Type B pancreatic cell (in vitro differentiated cells): ENCODE measurements at places on chromosomes 1 and 21. TPM values are rescaled to one million over a fixed set of nuclear protein-coding genes. Genes with fewer than 3 reads are reported as not detected.
A peak's percentile ranks its signal among the peaks of the same experiment; 100 is the strongest.

HES3 gene
- not detected in 2 replicates for total RNA-seq

TAS1R1 gene
- total RNA-seq = not detected in 2 replicates

AMY1C gene
- not detected in 2 replicates for total RNA-seq

BMP8A gene
- total RNA-seq = 0.52 and 1.1 TPM in 2 replicates

C1orf185 gene
- total RNA-seq = not detected in 2 replicates

DNA sequence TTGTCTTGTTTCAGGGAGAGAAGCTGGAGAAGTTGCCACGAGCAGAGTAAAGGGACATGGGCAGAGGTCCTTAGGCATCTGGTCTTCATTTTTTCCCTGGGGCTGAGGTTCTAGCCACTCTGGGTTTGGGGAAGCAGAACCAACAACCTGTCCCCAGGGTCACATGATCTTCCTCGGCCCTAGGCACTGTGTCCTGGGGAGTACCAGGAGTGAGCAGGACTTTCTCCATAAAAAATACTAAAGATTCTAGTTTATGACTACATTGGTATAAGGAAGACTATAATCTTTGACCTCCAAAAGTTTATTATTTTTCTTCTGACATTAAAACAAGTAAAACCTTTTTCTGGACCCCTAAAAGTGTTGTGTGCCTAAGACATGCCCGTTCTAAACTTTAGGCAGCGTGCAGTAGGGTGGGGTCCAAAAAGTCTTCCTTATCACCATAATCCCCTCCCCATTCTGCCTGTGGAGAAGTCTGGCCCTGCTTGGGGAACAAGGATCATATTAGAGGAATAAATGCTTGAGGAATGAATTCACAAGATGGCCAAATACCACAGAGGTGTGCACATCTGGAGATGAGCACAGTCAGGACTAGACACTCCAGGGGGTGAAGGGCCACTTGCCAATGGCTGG is 19.3 kb upstream of the IGSF3 start:
- no peaks in the 10 kb centered on the region for H3K36me3 ChIP-seq
- H3K27ac ChIP-seq = no peak overlapping the region
- no peak for DNase-seq
- peaks cover 36% of the 10 kb centered on the region for H3K4me1 ChIP-seq

GRCh38 chr1:97573553-97573952 is 347.3 kb downstream of the DPYD start:
- no peaks in the 10 kb centered on the region for H3K36me3 ChIP-seq
- DNase-seq = no peak
- H3K4me1 ChIP-seq = no peaks in the 10 kb centered on the region
- no peak overlapping the region for H3K4me3 ChIP-seq
- no peak overlapping the region for H3K27ac ChIP-seq

- no peaks in the 10 kb centered on the region for H3K36me3 ChIP-seq
- no peak for DNase-seq
- H3K27me3 ChIP-seq = no peaks in the 10 kb centered on the region
- no peaks in the 10 kb centered on the region for H3K4me1 ChIP-seq
- no peak overlapping the region for H3K4me3 ChIP-seq
Observed at GRCh38 chr1:245901565-245901964, 605.5 kb downstream of the SMYD3 start.

- DNase-seq = no peak
- H3K4me1 ChIP-seq = peaks cover 4% of the 10 kb centered on the region
- H3K4me3 ChIP-seq = no peak overlapping the region
- H3K36me3 ChIP-seq = no peaks in the 10 kb centered on the region
- H3K27ac ChIP-seq = no peak overlapping the region
Observed at GRCh38 chr1:53438427-53439336, 20.5 kb upstream of the DMRTB1 start.

GRCh38 chr1:196308176-196308575 is 300.1 kb downstream of the KCNT2 start:
- H3K36me3 ChIP-seq = no peaks in the 10 kb centered on the region
- no peak overlapping the region for H3K4me3 ChIP-seq
- H3K27ac ChIP-seq = no peak overlapping the region
- H3K4me1 ChIP-seq = no peaks in the 10 kb centered on the region
- no peak for DNase-seq

DNA sequence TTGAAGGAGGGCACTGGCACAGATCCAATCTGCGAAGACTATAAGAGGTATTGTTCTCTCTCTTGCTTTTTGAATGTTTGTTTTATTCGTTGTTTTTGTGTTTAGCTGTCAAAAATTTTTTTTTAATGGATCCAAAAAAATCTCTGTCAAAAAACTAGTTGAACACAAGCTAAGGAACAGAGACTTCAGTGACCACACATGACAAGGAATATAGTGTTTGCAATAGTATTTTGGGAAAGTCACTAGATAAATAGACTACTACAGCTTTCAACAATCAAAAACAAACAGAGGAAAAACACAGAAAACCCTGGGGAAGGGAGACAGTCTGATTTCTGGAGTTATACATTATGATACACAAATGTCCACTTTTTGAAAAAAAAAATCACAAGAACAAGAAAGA is 36.9 kb upstream of the COA6 start:
- H3K27me3 ChIP-seq = peaks cover 13% of the 10 kb centered on the region
- H3K4me1 ChIP-seq = no peaks in the 10 kb centered on the region
- H3K4me3 ChIP-seq = no peak overlapping the region
- H3K27ac ChIP-seq = no peak overlapping the region

DNA sequence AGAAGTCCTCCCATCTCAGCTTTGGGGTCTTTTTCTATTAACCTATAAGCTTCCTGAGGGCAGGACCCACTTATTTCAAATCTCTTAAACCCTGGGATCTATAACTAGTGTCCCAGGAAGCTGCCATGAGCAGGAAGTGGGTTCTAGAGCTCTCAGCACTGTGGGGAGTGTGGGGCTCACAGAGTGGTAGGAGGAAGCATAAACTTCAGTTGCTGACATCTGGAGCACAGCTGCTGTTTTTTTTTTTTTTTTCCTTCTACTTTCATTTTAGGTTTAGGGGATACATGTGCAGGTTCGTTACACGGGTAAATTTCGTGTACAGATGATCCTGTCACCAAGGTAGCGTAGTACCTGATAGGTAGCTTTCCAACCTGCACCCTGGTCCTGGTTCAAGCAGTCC is 59.3 kb downstream of the AK4 start:
- H3K36me3 ChIP-seq = no peaks in the 10 kb centered on the region
- no peak for DNase-seq
- H3K4me3 ChIP-seq = no peak overlapping the region
- H3K27ac ChIP-seq = no peak overlapping the region
- H3K27me3 ChIP-seq = no peaks in the 10 kb centered on the region
- H3K4me1 ChIP-seq = peaks cover 11% of the 10 kb centered on the region

GRCh38 chr1:53615101-53615500 is 123.9 kb downstream of the GLIS1 start:
- H3K27ac ChIP-seq = no peak overlapping the region
- H3K4me1 ChIP-seq = peaks cover 2% of the 10 kb centered on the region
- no peaks in the 10 kb centered on the region for H3K27me3 ChIP-seq
- H3K36me3 ChIP-seq = no peaks in the 10 kb centered on the region
- H3K4me3 ChIP-seq = no peak overlapping the region

GRCh38 chr1:30955448-30956015 is 47.0 kb upstream of the SDC3 start:
- no peak for DNase-seq
- H3K27ac ChIP-seq = no peak overlapping the region

DNA sequence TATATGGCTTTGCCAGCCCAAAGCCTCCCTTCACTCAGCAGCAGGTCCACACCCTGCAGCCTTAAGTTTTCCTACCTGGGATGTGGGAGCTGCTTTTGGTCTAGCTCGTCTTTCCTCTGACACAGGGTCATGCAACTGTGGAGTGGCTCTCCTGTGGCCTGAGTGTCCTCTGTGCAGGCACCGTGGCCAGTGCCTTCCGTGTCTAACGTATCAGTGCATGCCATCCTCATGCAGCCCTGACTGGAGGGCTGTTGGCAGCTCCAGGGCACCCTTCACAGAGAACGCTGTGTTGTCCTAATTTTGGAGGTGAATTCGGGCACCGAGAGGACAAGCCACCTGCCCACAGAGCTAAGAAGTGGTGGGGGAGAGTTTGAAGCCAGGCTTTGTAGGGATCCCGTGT is 25.7 kb upstream of the C1orf174 start:
- peaks cover 3% of the 10 kb centered on the region for H3K4me1 ChIP-seq
- H3K27me3 ChIP-seq = peaks cover 22% of the 10 kb centered on the region
- H3K4me3 ChIP-seq = no peak overlapping the region
- no peaks in the 10 kb centered on the region for H3K36me3 ChIP-seq
- DNase-seq = no peak
- H3K27ac ChIP-seq = no peak overlapping the region

- H3K36me3 ChIP-seq = peaks cover 30% of the 10 kb centered on the region
- H3K4me3 ChIP-seq = no peak overlapping the region
- no peak overlapping the region for H3K27ac ChIP-seq
- no peak for DNase-seq
- H3K27me3 ChIP-seq = no peaks in the 10 kb centered on the region
Observed at GRCh38 chr1:100006688-100007087, 36.9 kb downstream of the SLC35A3 start.

- no peaks in the 10 kb centered on the region for H3K27me3 ChIP-seq
- H3K27ac ChIP-seq = no peak overlapping the region
- no peak overlapping the region for H3K4me3 ChIP-seq
- H3K36me3 ChIP-seq = peaks cover 20% of the 10 kb centered on the region
Observed at GRCh38 chr1:61692155-61692800, 32.7 kb downstream of the TM2D1 start.

DNA sequence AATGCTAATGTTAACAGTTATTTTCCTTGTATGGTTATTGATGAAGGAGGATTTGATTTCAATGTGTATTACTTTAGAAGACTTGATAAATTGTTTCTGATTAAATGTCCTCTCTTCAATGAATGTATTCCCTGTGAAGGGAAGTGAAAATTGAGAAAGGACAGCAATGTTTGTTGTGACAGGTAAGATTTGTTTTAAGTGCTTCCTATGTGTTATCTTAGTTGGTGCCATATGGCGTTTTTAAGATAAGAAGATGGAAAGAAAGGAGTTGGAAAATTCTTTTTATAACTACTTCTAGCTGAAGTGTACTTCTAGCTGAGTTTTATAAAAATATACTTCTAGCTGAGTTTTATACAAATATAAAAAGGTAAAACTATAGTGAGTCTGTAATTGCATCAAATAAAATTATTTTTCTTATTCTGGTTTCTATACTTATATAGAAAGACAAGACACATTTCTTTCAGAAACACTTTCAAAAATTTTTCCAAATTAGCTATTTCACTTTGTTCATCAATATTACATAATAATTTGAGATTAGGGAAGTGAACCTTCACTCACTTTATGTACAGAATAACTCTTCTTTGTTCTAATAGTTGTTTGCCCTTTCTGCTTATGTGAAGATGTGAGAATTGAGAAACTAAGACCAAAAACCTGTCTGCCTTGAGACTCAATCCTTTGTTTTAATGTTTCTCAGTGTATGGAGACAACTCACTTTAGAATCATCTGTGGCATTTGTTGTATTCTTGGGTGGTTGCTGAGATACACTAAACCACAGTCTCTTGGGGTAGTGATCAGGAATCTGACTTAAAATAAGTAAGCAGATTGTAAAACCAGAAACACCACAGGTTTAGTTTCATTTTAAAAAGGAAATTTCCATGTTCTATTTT is 382.9 kb upstream of the B3GALT2 start:
- no peak overlapping the region for H3K4me3 ChIP-seq
- no peaks in the 10 kb centered on the region for H3K27me3 ChIP-seq
- DNase-seq = no peak
- H3K4me1 ChIP-seq = no peaks in the 10 kb centered on the region
- H3K27ac ChIP-seq = no peak overlapping the region
- no peaks in the 10 kb centered on the region for H3K36me3 ChIP-seq

DNA sequence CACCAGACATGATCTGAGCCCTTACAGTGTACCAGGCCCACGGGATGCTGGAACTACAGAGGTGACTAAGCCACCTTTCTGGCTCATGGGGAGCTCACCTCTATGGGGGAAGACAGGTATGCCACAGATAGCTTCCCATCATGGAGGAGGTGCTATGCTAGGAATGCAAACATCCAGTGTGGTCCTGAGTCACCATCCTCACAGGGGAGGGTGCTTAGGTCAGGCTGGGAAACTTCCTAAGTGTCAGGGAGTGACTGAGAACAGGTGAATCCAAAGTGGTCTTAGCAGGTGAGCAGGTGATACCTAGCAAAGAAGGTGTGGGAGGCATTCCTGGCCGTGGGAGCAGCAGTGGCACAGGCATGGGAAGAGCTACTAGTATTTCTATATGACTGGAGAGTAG is 8.6 kb upstream of the RASSF5 start:
- no peak overlapping the region for H3K4me3 ChIP-seq
- H3K27me3 ChIP-seq = peaks cover 26% of the 10 kb centered on the region
- peaks cover 5% of the 10 kb centered on the region for H3K36me3 ChIP-seq
- H3K4me1 ChIP-seq = peaks cover 5% of the 10 kb centered on the region
- H3K27ac ChIP-seq = no peak overlapping the region

GRCh38 chr21:32726839-32727686 is 750 bp downstream of the SYNJ1 start:
- DNase-seq = no peak
- H3K27me3 ChIP-seq = no peaks in the 10 kb centered on the region
- H3K4me3 ChIP-seq = peak overlapping the region; percentile 99

DNA sequence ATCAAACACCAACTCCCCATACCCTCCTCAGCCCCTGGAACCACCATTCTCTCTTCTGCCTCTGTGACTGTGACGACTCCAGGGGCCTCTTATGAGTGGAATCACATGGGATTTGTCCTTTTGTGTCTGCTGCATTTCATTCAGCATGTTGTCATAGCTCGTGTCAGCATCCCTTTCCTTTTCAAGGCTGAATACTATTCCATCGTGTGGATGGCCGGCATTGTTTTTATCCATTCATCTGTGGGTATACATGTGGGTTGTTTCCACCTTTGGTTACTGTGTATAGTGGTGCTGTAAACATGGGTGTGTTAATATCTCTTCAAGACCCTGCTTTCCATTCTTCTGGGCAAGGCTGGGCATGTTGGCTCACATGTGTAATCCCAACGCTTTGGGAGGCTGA is 17.1 kb upstream of the OBSCN start:
- H3K27ac ChIP-seq = no peak overlapping the region
- H3K27me3 ChIP-seq = no peaks in the 10 kb centered on the region
- peaks cover 5% of the 10 kb centered on the region for H3K36me3 ChIP-seq
- no peak for DNase-seq
- H3K4me1 ChIP-seq = no peaks in the 10 kb centered on the region
- H3K4me3 ChIP-seq = no peak overlapping the region

GRCh38 chr1:156368889-156369684 is at the start of gene RHBG:
RHBG (plus strand) TSS chr1:156369211; CDS start chr1:156369250, 39 bp downstream.
- peak within 1 kb of the TSS; percentile 80 for H3K4me3 ChIP-seq
- H3K36me3 ChIP-seq = no peaks in the 10 kb centered on the region
- peaks cover 76% of the 10 kb centered on the region for H3K27me3 ChIP-seq
- H3K4me1 ChIP-seq = peaks cover 9% of the 10 kb centered on the region
- H3K27ac ChIP-seq = no peak within 1 kb of the TSS
